Pancreas (tissue), 10 donors: ENCODE measurements at places on chromosomes 1 and 21. TPM values are rescaled to one million over a fixed set of nuclear protein-coding genes. Genes with fewer than 3 reads are reported as not detected.

DNA sequence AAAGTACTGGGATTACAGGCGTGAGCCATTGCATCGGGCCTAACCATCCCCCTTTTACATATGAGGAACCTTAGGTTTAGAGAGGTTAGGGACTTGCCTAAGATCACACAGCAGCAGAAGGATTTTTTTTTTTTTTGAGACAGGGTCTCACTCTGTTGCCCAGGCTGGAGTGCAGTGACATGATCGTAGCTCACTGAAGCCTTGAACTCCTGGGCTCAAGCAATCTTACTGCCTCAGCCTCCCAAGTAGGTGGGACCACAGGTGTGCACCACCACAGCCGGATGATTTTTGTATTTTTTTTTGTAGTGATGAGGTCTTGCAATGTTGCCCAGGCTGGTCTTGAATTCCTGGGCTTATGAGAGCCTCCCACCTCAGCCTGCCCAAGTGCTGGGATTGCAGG, 2.2 kb upstream of the C1orf167 start:
- no peak overlapping the region for H3K4me3 ChIP-seq
- H3K27me3 ChIP-seq = no peaks in the 10 kb centered on the region
- H3K36me3 ChIP-seq = no peaks in the 10 kb centered on the region
- H3K4me1 ChIP-seq = peaks cover 7% of the 10 kb centered on the region

GRCh38 chr1:88685259-88685620, 1.2 kb downstream of the PKN2 start:
- peak overlapping the region; percentile 79 for H3K4me3 ChIP-seq
- no peaks in the 10 kb centered on the region for H3K4me1 ChIP-seq
- H3K27me3 ChIP-seq = no peaks in the 10 kb centered on the region
- no peak for DNase-seq

GRCh38 chr1:236284291-236284721, 2.5 kb upstream of the ERO1B start:
- H3K27me3 ChIP-seq = no peaks in the 10 kb centered on the region
- H3K27ac ChIP-seq = no peak overlapping the region
- DNase-seq = no peak
- no peak overlapping the region for H3K4me3 ChIP-seq

HSPA6 gene
- total RNA-seq = 1.2 TPM

LCE2C gene
- total RNA-seq = not detected

UQCRHL gene
- 0.69 TPM for total RNA-seq
